ENCODE measurements at places on chromosomes 1 and 21.

DNA sequence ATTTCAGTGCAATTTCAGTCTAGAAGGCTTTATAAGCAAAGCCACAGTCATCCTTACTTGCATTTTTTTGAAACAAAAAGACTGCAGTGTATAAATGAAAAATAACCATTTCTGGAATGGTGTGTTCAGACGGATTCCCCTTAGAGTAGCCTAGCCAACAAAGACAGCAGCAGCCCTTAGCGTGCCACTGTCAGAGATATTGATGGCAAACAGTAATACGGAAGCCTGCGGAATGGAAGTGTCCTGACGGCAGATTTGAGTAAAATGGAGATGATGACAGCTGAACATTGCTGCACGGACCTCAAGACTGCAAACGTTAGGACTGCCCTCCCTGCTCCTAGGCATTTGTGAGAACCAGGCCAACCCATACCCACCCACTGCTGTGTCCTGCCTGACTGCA lies 54.7 kb downstream of the PDE9A start:
- no peak for DNase-seq

GRCh38 chr1:40058453-40059337 lies 18.2 kb downstream of the CAP1 start:
- no peak for DNase-seq

- no peak for DNase-seq
Measured at GRCh38 chr21:42401154-42401553, 2.5 kb upstream of the UBASH3A start.

GRCh38 chr1:94056996-94057395 lies 64.0 kb downstream of the ABCA4 start:
- no peak for DNase-seq
